Hematopoietic multipotent progenitor cell treated with erythropoietin and hydrocortisone succinate and interleukin-3 and kit ligand, for 6 days (in vitro differentiated cells): ENCODE measurements at places on chromosomes 6 and 20.

DNA sequence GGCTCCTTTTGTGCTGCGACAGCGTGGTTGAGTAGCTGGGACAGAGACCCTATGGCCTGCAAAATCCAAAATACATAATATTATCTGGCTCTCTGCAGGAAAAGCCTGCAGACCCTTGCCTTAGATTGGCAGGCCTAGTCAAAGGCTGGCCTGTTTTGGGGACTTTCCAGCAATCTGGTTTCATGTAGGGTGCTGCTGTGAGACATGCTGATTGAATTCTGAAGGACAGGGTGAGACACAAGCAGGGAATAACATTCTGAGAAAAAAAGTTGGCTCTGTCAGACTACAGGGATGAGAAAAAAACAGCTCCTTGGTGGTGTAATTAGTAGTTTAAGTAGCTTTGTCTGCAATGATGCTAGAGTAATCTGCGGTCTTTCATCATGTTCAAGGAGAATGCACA lies 402.7 kb upstream of the AGPAT4 start:
- DNase-seq, result no peak

- DNase-seq, result no peak
Observed at GRCh38 chr20:5128886-5129285, 2.1 kb downstream of the CDS2 start.

DNA sequence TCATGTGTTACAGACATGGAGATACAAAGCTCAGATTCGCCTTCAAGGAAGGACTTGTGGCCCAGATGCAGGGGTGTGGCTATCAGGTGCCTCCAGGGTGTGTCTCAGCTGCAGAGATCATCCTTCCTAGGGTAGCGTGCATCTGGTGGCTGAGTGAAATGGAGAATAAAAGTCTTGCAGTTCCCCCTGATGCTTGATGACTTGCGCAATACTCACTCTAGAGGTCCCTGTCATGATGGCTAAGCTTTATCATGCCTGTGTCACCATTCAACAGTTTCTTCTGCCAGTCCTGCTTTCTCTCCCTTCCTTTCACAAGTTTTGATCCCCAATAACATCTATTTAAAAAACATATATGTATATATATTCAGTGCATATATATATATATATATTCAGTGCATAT lies 228.1 kb downstream of the PAX1 start:
- DNase-seq, result no peak

DNA sequence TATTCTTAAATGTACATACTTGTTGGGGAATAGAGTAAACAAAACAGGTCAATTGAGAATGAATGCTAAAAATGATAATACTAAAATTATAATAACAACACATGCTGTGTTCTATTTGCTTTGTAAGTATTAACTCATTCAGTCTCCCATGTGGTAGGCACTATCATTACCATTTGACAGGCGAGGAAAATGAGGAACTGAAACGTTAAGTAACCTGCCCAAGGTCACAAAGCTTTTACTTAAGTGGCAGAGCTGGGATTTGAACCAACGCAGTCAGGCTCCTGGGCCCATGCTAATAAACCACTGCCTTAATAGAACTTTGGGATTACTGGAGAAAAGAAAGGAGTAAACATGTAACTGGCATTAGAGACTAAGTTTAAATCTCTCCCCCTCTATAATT lies 3.8 kb downstream of the NSFL1C start:
- no peak for DNase-seq

- DNase-seq, result no peak
Observed at GRCh38 chr6:124203812-124204167, 400.1 kb downstream of the NKAIN2 start.

DNA sequence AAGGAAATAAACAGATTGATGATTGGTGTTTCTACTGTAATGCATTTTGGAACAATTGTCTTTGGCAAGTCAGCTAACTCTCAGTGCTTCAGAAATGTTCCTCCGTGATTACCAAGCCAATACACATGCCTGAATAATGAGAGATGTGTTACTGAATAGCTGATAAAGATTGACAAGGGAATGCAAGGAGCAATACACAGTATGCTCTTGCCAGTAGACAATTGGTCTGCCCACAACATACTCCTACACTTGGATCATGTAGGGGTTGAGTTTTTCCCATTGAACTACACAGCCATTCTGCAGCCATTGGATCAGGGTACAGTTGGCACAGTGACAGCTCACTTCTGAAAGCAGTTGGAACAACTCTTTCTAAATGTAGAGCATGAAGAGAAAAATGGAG lies 5.6 kb upstream of the GJB7 start:
- DNase-seq, result no peak

- DNase-seq, result peak; percentile 13
Observed at GRCh38 chr20:11452326-11452725, 465.4 kb upstream of the BTBD3 start.

DNA sequence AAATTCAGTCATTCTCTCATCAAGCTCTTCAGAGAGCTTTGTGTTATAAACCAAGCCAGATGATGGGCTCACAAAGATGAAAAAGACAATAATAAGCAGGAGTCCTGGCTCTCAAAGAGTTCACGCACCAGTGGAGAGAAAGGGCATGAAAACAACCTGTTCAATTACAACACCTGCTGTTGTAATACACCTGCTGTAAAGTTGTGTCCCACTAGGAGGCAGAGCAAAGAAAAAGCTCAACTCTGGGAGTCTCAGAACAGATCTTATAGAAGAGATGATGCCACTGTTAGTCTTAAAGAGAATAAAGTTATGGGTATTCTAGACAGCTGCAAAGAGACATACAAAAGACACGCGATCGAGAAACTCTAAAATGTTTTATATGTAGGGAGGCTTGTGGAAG lies 100.6 kb downstream of the DCDC2 start:
- no peak for DNase-seq

- no peak for DNase-seq
Observed at GRCh38 chr6:135722679-135723078, 128.8 kb upstream of the PDE7B start.

DNA sequence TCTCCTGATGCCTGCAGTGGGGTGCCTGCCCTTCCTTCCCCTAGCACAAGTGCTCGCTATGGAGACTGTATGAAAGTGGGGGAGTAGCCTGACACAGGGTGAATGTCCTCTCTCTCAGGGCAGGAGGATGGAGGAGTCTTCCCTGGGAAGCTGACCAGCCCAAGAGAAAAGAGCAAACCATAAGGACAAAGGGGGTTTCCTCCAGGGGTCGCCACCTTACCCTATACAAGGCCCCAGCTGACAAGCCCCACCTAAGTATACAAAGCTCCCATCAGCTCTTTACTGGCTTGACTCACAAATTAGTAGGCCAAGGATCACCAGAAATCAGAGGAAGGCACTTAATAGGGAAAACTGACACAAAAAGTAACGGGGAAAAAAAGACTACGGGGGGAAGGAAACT lies 54.1 kb downstream of the PLAGL1 start:
- DNase-seq, result no peak

GRCh38 chr6:127824061-127824460 lies 76.8 kb downstream of the THEMIS start:
- DNase-seq, result no peak

- peak; percentile 9 for DNase-seq
Observed at GRCh38 chr6:38935051-38935450, 113.5 kb upstream of the GLP1R start.

- no peak for DNase-seq
Observed at GRCh38 chr6:7589221-7589620, 777 bp upstream of the SNRNP48 start.
